Aortic smooth muscle cell (primary cell): ENCODE measurements at places on chromosomes 12 and 14. TPM values are rescaled to one million over a fixed set of nuclear protein-coding genes. Genes with fewer than 3 reads are reported as not detected.

CLMN gene
- under 0.01 and 0.12 TPM in 2 replicates for total RNA-seq

SLC2A3 gene
- total RNA-seq = 36.7 and 47.7 TPM in 2 replicates

FOXG1 gene
- total RNA-seq = not detected in 2 replicates

SERPINA6 gene
- 0.06 TPM in 1 of 2 replicates, not detected in the other for total RNA-seq

FGF23 gene
- not detected in 2 replicates for total RNA-seq

RFX4 gene
- total RNA-seq = not detected in 2 replicates

SERPINA9 gene
- total RNA-seq = not detected in 2 replicates

BEGAIN gene
- total RNA-seq = 0.26 TPM in 1 of 2 replicates, not detected in the other

RERG gene
- under 0.01 and 0.12 TPM in 2 replicates for total RNA-seq

GPR162 gene
- 5.7 and 7.9 TPM in 2 replicates for total RNA-seq

GPR135 gene
- total RNA-seq = 2.0 and 2.4 TPM in 2 replicates

MIP gene
- not detected in 2 replicates for total RNA-seq
